ENCODE measurements at places on chromosomes 3 and 15.

GRCh38 chr3:24145981-24146822 is 201.1 kb downstream of the NR1D2 start:
- peak; percentile 53 for DNase-seq

DNA sequence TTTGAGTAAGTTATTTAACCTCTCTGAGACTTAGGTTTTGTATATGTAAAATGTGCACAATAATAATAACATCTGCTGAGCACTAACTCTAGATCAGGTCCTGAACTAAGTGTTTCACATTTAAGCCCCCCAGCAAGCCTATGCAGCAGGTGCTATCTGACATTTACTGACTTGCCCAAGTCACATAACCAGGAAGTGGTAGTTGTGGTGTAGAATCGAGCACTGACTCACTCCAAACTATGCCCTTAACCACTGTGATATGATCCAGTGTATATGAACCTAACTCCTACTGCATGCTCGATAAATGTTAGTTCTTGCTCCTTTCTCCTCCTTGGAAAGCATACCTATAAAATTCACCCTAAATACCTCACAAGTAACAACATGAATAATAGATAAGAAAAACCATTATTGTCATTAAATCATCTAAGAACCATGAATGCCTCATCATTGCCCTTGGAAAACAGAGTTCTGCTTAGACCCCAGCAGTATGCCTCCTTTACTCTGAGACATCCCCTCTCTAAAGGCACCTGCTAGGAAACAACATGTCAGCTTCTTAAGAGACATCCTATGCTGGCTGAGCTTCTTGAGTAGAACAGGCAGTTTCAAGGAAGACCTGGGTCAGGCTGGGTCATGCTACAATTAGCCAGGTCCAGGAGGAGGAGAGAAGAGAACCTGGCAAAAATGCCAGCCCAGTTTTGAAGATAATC is 3.0 kb upstream of the SHC4 start:
- peak; percentile 78 for DNase-seq

GRCh38 chr15:99436542-99437314 is 129.1 kb upstream of the MEF2A start:
- DNase-seq, result no peak

DNA sequence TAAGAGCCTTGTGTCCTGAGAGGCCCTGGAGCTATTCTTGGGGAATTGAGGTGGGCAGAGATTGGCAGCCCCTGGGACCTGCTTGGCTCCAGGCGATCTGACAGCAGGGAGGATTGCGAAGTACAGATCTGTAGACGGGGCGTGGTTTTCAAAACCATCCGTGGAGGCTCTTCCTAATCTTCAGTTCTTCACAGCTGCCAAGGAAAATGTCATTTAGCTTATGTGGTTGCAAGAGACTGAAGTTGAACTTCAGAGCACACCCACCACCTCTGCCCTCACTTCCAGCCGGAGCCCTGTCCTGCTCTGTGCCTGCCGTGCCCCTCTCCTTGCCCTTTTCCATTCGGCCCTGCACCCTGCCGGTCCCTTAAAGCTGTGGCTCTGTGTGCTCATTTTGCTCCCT is 12.9 kb downstream of the NISCH start:
- no peak for DNase-seq

GRCh38 chr15:95958382-95958781 is 372.1 kb upstream of the NR2F2 start:
- no peak for DNase-seq

DNA sequence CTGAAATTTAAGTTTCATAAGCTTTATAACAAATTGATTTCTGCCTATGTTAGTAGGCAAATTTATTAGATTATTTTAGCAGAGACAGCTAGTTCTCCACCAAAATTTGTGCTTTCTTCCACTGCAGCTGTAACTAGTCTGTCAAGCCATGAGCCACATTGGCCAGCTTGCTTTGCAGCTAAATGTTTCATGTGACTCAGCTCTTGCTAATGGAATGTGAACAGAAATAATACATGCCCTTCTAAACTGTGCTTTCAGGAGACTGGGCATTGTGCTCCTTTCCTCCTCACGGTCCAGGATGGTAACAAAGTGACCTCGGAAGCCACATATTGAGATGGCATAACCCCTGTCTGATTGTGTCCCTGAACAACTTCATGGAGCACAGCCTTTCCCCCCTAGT is 51.3 kb upstream of the KPNA4 start:
- DNase-seq, result no peak

DNA sequence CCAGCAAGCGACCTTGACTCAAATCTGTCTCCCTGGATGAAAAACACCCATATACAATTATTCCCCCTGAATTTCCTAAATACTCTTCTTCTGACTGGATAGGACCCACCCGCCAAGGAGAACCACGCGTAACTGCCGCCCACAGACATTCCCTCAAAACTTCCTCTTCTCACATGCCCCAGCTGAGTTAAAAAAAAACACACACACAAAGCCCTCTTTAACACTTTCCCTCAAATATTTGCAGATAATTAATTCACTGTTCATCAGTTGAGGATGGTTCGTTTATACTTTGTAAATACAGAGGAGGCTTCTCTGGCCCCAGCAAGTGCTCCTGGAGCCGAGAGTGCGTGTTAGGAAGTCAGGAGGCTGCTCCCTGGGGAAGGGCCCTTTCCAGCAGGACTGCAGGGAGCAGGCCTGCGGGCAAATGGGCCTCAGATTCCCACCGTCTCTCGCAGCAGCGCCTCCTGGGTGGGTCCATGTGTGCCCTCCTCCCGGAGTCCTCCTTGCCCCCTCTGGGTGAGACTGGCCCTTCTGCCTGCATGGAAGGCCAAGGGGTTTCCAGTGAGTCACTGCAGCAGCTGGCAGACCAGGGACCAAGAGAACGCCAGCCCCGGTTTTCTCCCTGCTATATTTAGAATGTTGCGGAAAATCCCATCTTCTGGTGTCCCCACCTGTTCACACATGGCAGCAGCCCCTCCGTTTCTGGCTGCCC is 46.8 kb downstream of the MGLL start:
- DNase-seq, result no peak

Measured in HFF-Myc (cell line).